ENCODE measurements at places on chromosomes 1 and 21.

DNA sequence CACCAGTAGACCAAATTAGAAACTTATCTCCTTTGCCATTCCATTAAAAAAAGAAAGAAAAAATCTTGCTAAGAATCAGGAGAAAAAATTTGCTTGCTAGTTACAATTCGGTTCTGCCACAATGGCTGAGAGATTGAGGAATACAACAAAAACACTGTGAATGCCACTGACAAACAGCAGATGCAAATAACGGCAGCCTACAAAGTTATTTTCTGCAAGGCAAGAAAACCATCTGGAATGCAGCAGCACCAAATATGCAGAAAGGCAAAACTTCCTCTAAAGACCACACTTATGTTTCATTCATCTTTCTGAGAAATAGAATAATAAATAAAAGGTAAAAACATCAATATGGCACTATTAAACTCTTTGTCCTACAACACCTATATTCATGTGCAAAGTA lies 75.7 kb downstream of the ENAH start:
- DNase-seq = no peak

GRCh38 chr1:29256394-29256793 lies 20.1 kb downstream of the PTPRU start:
- DNase-seq = no peak

- DNase-seq = no peak
Observed at GRCh38 chr1:98126740-98127139, 205.9 kb upstream of the DPYD start.

DNA sequence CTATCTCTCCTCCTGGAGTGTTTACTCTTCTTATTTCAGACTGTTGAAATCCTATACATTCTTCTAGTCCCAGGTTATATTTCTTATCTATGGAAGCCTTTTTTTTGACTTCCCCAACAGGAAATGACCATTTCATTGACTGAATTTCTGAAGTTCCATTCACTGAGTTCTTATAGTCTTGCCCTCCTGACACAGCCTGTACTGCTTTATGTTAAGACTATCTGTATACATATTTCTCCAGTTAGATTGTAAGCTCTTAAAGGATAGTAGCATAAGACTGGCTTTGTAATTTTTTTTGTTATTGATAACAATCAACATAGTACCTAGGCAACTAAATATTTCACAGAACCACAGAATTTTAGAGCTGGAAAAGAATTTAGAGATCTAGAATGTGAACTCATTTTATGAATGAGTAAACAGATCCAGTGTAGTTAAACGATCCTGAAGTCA lies 14.9 kb upstream of the MACF1 start:
- no peak for DNase-seq

DNA sequence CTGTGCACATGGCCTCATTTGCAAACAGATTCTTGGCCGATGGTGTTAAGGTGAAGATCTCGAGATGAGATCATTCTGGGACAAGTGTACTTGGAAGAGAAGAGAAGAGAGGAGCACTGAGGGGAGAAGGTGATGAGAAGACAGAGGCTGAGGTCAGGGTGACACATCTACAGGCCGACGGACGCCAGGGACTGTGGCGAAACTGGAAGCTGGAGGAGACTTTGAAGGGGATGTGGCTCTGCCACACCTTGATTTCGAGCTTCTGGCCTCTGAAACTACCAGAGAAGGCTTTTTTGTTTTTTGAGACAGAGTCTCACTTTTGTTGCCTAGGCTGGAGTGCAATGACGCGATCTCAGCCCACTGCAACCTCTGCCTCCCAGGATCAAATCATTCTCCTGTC lies 137.5 kb upstream of the TMEM51 start:
- no peak for DNase-seq

DNA sequence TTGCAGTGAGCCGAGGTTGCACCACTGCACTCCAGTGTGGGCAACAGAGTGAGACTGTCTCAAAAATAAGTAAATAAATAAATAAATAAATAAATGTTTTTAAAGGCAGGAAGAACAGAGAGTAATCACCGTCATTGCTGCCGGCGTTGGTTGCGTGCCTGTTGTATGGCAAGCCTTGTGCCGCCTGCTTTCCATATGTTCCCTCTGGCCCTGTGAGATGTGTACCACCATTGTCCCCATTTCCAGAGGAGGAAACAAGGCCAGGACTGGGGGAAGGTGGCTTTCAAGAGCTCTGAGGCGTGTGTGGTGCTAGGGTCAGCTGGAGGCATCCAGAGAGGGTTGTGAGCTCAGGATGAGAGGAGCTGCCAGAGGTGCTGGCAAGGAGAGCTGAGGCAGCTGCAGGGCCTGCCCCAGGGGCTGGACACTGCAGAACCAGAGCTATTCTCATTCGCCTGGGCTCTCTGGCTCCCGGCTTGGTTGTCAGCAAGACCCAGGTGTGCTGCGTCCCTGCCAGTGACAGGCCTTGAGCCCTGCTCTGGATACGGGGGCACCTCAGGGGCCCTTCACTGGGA lies 5.2 kb upstream of the MARCKSL1 start:
- DNase-seq = no peak

DNA sequence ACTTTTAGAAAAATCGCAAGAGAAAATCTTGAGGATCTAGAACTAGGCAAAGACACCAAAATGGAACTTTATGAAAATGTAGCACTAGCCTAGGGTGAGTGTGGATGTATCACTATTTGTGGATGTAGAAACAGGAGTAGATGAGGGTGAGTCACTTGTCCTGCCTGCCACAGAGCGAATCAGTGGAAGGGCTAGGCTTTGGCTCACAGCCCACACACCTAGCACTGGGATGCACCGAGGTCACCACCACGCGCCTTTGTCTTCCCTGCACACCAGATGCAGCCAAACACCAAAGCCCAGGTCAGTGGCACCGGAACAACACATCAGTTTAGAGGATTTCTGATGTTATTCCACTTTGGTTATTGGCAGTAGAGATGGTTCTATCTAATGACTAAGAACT lies 38.2 kb downstream of the PKNOX1 start:
- DNase-seq = no peak

GRCh38 chr1:23367451-23367790 lies 2.2 kb downstream of the ZNF436 start:
- no peak for DNase-seq

GRCh38 chr1:205920861-205921569 lies 22.2 kb downstream of the SLC26A9 start:
- no peak for DNase-seq

DNA sequence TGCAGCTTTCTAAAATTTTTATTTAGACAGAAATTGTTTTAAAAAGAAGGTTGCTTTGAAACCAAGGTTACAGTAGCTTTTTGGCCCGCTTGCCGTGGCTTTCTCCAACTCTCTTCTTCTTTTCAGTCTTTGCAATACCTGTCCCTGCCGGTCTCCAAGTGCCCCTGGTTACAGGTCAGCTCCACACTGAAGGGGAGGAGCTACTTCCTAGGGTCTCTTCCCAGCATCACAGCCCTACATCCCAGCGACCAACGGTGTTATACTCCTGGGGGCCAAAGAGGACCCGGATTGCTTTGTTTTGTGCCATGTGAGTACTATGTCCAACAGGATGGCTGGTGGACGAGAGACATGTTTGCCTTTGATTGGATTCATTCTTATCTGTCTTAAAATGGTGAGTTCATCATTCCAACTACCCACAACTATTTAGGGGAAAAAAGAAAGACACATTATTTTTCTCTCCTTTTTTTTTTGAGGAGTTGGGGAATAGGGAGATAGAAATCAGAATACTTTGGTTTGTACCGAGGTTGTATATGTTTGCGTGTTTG lies at the start of gene FNDC7:
Gene FNDC7, plus strand, starts transcription at position 303 of the 545 bp plus-strand sequence. Its CDS starts 26 bp downstream, at position 329.
- peak; percentile 8 for DNase-seq

- no peak for DNase-seq
Observed at GRCh38 chr21:24897883-24898282, 709.4 kb downstream of the MRPL39 start.

DNA sequence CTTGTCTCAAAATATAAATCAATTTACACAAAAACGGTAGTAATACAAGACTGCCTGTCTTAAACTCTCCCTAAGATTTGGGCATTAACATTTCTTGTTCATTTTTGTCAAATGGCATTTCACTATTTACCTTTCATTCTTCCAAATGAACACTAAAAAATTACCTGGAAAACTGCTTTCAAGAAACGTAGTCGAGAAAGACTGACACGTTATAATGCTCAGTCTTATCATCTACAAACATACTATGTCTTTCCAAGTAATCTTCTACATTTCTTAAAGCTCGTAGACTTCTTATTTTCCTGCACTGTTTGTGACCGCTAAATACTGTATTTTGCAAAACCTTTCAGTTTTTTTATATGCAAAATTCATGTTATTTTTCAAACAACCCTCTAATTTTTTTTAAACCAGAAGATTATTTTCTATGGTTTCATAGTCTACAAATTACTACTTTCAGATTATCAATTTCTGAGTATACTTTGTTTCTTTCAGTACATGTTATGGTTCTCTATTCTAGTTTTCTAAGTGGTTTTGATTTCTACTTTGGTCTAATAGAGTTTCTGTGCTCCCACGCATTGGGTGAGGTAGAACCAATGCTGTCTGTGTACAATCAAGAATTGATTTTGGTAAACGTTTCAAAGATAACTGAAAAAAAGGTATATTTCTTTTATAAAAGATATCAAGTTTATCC lies 336.4 kb downstream of the SMYD3 start:
- no peak for DNase-seq

DNA sequence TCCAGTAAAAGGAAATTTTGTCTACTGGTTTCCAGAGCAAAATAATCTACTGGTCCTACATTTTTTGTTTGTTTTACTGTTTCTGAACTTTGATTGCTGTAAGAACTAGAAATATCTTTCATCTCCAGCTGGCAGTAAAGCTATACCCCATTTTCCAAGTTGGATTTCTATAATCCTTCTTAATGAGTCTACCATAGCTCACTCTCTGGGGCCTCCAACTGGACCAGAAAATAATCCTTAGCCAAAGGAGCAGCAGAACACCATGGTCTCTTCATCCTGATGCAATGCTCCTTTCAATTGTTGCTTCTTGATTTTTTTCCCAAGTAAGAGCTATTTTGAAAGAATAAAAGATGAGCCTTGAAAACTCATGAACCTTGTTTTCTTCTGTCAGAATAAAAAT lies 110.0 kb upstream of the COL11A1 start:
- DNase-seq = no peak

DNA sequence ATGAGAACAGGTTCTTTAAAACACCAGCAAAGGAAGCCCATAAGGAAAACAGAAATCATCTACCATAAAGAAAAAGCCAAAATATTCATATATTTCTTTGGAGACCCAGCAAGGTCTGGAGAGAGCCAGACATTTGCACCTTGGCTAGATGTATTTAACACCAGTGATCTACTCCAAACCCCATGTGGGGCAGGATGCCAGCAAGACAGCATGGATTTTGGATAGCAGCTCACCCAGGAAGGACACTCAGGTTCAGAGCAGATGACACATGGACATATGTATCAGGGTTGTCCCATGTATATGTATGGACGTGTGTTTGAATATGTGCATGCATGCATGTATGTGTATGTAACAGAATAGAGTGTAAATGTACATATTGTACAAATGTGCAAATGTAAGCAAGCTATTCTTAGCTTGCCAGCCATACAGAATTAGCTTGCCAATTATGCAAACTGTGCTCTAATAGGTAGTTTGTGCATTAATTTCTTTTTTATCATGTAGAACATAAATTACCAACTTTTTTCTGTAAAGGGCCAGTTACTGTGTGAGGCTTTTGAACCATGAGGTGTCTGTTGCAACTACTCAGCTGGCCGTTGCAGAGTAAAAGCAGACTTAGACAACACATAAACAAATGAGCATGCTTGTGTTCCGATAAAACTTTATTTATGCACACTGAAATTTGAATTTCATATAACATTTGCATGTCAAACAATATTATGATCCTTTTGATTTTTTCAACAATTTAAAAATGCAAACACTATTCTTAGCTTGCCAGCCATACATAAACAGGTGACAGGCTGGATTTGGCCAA lies 73.5 kb upstream of the KAZN start:
- no peak for DNase-seq

- DNase-seq = no peak
Observed at GRCh38 chr1:62389531-62389930, 47.3 kb upstream of the USP1 start.

DNA sequence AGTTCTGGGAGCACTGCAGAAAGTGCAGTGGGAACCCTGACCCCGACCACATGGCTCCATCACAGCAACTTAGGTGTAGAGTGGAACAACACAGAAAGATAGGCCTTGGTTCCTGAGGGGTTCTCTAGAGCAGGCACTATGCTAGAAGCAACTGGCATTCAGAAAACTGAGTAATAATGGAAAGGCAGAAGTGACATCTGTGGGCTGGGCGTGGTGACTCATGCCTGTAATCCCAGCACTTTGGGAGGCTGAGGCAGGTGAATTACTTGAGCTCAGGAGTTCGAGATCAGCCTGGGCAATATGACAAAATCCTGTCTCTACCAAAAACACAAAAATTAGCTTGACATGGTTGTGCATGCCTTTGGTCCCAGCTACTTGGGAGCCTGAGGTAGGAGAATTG lies 5.3 kb downstream of the MRPS15 start:
- no peak for DNase-seq

GRCh38 chr1:165630629-165631341 lies at the start of gene MGST3:
TSS of gene MGST3 (plus strand) at chr1:165631234. CDS start at chr1:165649848, 18,614 bp downstream.
- DNase-seq = peak; percentile 81

DNA sequence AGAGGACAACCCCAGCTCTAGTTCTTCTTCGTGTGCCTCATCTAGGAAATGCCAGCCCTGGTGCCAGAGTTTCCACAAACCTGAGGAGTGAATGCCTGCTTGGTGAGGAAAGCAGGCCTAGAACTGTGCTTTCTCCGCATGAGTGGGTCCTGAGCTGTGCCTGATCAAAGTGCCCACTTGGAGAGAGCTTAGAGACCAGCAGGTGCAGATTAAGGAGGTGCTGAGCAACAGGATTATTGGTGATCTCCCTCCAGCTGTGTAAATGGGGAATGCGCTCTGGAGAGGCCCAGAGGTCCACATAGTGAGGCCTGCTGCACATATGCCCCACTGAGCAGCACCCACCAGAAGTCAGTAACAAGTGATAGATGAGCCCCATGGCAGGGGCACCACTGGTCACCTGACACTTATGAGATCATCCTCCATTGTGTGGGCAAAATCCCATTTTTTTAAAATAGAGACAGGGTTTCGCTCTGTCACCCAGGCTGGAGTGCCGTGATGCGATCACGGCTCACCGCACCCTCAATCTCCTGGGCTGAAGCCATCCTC lies 127.2 kb upstream of the ZC3H12A start:
- no peak for DNase-seq

GRCh38 chr1:200526709-200527612 lies 93.6 kb downstream of the KIF14 start:
- no peak for DNase-seq

- peak; percentile 6 for DNase-seq
Observed at GRCh38 chr1:71080230-71080738, 551 bp downstream of the ZRANB2 start.
